ENCODE measurements at places on chromosomes 2 and 18.

DNA sequence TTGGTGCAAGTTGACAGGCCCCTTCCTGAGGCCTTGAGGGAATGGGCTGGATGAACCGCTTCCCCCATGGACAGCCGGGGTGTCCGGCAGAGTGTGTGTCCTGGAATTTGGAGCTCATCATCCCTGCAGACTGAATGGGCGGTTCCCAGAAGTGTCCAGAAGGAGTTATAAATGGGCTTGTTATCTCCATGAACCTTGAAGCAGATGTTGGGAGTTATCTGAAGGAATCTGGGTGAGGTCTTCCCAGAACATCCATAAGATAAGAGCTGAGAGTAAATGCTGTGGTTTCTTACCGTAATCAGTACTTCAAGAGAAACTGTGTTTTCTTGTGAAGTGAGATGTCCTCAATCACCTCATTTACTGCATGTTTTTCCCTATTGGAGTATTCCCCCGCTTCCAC is 21.1 kb downstream of the PLB1 start:
- DNase-seq: no peak

- DNase-seq: no peak
Observed at GRCh38 chr2:53210538-53210937, 557.1 kb upstream of the CHAC2 start.

DNA sequence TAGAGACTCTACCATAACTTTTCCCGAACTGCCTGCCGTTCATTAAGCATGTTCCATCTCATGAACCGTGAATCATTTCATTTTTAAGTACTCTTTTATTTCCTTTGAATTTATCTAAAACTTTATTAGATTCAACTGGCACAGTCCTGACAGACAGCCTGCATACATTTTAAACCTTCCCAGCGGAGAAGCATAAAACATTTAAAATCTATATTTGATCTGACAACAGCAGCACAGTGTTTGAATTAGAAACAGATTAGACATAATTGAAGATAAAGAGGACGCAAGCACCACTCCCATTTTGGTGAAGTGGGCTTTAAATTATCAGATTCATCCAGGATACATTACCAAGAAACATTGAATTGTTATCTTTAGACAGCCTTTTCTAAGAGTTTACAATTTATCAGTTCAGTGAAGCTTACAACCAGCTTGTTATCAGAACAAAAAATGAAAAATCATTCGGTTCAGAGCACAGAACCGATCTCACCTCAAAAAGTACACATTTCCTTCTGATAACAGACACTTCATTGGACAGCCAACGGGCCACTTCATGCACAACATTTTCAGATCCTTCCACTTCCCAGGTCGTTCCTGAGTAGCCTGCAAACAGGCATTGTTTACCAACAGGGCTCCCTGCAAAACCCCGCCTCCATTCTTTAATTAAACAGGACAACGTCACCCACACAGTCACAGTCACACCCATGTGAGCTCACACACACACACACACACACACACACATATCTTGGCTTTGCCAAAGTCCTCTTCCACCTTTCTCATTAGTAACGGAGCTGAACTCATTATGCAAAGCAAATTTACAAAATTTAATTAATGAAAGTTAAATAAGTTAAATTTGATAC is 171.2 kb downstream of the SP3 start:
- no peak for DNase-seq

- no peak for DNase-seq
Observed at GRCh38 chr18:26710470-26711096, 154.9 kb downstream of the AQP4 start.
